ENCODE measurements at places on chromosomes 1 and 21. TPM values are rescaled to one million over a fixed set of nuclear protein-coding genes. Genes with fewer than 3 reads are reported as not detected.

MSH4 gene
- total RNA-seq: 0.72 TPM

- H3K27ac ChIP-seq: no peak overlapping the region
- no peak for DNase-seq
- H3K27me3 ChIP-seq: no peaks in the 10 kb centered on the region
- H3K36me3 ChIP-seq: no peaks in the 10 kb centered on the region
- no peaks in the 10 kb centered on the region for H3K4me1 ChIP-seq
Measured at GRCh38 chr1:81335876-81336275, 464.9 kb upstream of the ADGRL2 start.

- H3K36me3 ChIP-seq: no peaks in the 10 kb centered on the region
- no peaks in the 10 kb centered on the region for H3K4me1 ChIP-seq
- DNase-seq: no peak
Measured at GRCh38 chr1:69551476-69552324, 16.0 kb upstream of the LRRC7 start.

INAVA gene
- 0.45 TPM for total RNA-seq

KCNJ9 gene
- total RNA-seq: not detected

NPPB gene
- not detected for total RNA-seq

GRCh38 chr1:205258719-205259118 is 31.0 kb downstream of the TMCC2 start:
- H3K27me3 ChIP-seq: no peaks in the 10 kb centered on the region
- H3K27ac ChIP-seq: no peak overlapping the region
- no peaks in the 10 kb centered on the region for H3K4me1 ChIP-seq
- H3K4me3 ChIP-seq: no peak overlapping the region
- no peak for DNase-seq

DNA sequence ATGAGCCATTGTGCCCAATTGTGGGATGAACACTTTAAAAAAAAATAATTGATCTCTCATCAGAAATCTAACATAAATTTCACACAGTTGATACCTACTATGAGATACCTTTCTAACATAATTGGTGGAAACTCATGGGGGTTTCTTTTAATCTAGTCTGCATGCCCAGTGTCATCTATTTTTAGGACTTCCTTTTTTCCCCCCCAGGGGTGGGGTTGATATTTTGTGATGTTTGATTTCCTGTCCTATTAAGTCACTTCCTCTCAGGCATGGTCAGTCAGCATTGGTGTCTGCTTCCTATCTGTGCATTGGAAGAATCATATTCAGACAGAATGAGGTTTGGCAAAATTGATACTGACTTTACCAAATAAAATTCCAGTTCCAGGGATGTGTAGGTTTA is 21.5 kb downstream of the NFYC start:
- no peak overlapping the region for H3K27ac ChIP-seq
- DNase-seq: no peak
- H3K4me1 ChIP-seq: peaks cover 3% of the 10 kb centered on the region
- H3K27me3 ChIP-seq: no peaks in the 10 kb centered on the region
- no peak overlapping the region for H3K4me3 ChIP-seq

DNA sequence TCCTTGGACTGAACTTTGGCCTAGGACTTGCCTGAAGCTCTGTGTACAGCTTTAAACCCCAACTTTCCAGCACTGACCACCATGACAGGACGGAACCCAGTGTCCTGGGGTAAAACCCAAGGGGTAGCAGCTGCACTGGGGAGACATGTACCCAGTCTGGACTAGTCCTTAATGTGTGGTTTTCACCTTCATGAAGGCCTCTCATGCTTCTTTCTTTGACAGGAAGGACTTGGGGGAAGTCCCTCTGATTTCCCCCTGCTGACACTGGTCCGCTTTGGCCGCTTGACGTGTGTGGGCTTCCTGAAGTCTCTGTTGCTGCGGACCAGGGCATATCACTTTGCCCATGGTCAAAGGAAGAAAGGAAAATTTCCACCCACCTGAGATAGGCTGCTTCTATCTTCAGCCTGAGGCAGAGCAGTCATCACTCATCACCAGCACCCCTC is 66.3 kb upstream of the PRDX6 start:
- no peaks in the 10 kb centered on the region for H3K4me1 ChIP-seq
- no peak overlapping the region for H3K4me3 ChIP-seq
- H3K27ac ChIP-seq: no peak overlapping the region
- no peaks in the 10 kb centered on the region for H3K27me3 ChIP-seq

- no peaks in the 10 kb centered on the region for H3K4me1 ChIP-seq
- no peaks in the 10 kb centered on the region for H3K27me3 ChIP-seq
- no peak overlapping the region for H3K4me3 ChIP-seq
- no peak for DNase-seq
- no peak overlapping the region for H3K27ac ChIP-seq
Measured at GRCh38 chr1:157431751-157432150, 120.6 kb downstream of the FCRL5 start.

ARMH1 gene
- total RNA-seq: 1.5 TPM

DNA sequence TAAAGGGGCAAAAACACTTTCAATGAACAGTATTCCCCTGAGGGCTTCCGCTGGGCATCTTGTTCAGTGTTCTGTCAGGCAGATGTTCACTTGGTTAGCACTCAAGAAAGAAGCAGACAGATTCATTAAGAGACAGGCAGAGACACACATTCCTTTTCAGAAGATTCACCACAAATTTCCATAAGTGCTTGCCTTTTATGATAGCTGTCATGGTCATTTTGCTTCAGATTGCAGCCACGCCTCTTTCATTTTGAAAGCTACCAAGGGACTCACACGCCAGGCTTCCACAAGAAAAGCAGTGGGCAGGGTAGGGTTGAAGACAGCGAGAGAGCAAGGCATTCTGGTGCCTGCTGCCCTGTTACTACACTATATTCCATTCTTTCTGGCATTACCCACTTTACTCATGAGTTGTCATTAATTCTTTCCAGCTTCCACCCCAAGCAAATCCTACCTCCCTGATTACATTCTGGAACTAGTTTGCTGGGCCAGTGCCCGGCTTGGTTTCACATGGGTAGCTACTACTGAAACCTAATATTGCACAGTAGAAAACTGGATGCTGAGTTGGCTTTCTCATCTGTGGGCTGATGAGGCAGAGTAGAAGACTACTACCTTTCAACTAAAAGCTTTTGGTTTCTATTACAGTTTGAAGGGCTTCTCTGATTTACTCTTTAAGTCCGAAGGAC is 91.2 kb upstream of the COL24A1 start:
- no peaks in the 10 kb centered on the region for H3K27me3 ChIP-seq
- no peak overlapping the region for H3K4me3 ChIP-seq
- DNase-seq: no peak
- no peaks in the 10 kb centered on the region for H3K36me3 ChIP-seq
- no peak overlapping the region for H3K27ac ChIP-seq

DNA sequence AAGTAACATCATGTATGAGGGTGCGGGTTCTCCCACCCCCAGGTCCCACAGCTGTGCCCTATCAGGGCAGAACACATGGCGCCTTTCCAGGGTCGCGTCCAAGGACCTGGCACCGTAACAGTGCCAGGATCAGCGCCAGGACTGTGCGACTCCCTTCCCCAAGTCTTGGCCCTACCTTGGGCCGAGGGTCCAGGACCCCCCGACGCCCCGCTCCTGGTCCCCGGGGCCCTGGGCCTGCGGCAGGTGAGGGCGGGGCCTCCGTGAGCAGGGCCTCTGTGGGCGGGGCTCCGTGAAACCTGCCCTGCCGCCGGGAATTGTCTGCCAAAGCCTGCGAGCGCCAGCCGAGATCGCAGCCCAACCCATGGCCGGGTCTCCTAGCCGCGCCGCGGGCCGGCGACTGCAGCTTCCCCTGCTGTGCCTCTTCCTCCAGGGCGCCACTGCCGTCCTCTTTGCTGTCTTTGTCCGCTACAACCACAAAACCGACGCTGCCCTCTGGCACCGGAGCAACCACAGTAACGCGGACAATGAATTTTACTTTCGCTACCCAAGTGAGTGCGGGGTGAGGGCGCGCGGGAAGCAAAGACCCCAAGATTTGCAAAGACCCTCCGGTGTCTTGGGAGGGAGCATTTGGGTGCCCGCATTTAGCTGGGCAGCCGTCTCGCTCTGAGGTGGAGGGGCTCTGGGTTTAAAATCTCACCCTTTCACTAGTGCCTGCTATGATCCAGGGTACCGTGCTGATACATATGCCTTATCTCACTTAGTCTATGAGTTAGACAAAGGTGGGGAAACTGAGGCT is at the start of gene RHBG:
TSS of gene RHBG (plus strand) at position 323 of the 796 bp plus-strand sequence. CDS start at position 362, 39 bp downstream.
- no peaks in the 10 kb centered on the region for H3K36me3 ChIP-seq
- no peaks in the 10 kb centered on the region for H3K27me3 ChIP-seq
- DNase-seq: peak; percentile 63

- H3K27ac ChIP-seq: no peak overlapping the region
- no peaks in the 10 kb centered on the region for H3K4me1 ChIP-seq
- DNase-seq: no peak
- no peaks in the 10 kb centered on the region for H3K27me3 ChIP-seq
Measured at GRCh38 chr1:56235909-56236510, 343.4 kb downstream of the PLPP3 start.

DNA sequence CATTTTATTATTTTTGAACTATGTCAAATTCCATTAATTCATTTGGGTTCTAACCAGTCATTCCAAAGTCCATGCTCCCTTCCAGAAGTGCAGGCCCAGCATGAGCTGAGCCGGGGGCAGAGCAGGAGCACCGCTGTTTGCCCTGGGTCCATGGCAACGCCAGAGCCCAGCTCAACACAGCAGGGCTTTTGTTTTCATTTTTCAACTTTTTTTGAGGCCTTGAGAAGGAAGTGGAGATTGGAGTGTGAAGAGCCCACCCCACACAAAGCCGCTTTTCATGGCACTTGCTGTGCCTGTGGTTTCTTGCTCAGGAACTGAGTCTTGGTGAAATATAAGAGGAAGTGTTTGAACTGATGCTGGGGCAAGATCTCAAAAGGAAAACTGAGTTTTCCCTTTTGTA is 13.2 kb upstream of the PRMT2 start:
- H3K4me1 ChIP-seq: no peaks in the 10 kb centered on the region
- H3K4me3 ChIP-seq: no peak overlapping the region
- DNase-seq: peak; percentile 73
- H3K36me3 ChIP-seq: no peaks in the 10 kb centered on the region
- H3K27me3 ChIP-seq: no peaks in the 10 kb centered on the region

GRCh38 chr21:34132202-34132601 is 58.8 kb downstream of the MRPS6 start:
- H3K4me1 ChIP-seq: peaks cover 20% of the 10 kb centered on the region
- H3K27me3 ChIP-seq: no peaks in the 10 kb centered on the region
- H3K27ac ChIP-seq: peak overlapping the region; percentile 93
- no peak overlapping the region for H3K4me3 ChIP-seq
- no peaks in the 10 kb centered on the region for H3K36me3 ChIP-seq

DNA sequence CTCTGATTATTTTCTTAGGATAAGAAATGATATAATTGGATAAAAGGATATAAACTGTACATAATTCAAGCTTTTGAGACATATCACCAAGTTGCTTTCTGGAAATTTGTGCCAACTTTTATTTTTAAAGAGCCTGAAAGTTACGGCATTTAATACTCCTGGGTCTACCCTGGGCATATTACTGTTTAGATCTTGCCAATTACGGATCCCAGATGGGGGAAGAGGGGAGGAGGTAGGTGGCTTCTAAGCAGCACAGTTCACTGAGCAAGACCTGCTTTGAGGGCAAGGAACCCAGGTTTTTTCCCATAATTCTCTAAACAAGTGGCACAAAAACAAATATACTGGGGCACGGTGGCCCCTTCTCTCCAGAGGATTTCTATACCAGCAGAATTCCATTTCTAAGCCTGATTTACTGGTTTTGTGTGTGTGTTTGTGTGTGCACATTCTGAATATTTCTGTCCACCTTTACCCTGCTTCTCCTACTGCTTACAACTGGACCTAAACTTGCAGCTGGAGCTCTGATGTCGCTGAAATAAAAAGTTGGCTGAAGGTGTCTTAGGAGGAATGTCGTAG is 76.7 kb downstream of the LAMC2 start:
- H3K4me3 ChIP-seq: no peak overlapping the region
- H3K27ac ChIP-seq: no peak overlapping the region
- no peak for DNase-seq
- H3K36me3 ChIP-seq: no peaks in the 10 kb centered on the region

DNA sequence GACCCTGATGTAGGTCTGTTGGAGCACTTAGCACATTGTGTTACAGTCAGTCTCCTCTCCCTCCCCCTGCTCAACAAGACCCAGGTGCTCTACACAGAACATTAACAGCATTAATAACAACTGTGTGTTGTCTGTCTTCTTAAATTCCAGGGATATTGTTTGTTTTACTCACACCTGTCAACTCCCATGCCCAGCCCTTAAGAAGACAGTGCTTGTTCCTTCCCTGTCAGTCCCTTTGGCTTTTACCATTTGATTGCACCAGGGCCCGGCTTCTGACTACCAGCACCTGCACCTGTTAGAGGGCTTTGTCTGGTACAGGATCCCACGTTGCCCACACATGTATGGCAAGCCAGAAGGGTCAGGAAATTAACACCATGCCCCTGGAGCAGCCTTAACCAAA is 11.7 kb downstream of the RIMKLA start:
- DNase-seq: no peak
- H3K27ac ChIP-seq: no peak overlapping the region

GRCh38 chr1:90973897-90974798 is 47.7 kb downstream of the ZNF644 start:
- no peaks in the 10 kb centered on the region for H3K27me3 ChIP-seq
- no peak overlapping the region for H3K27ac ChIP-seq
- H3K4me3 ChIP-seq: no peak overlapping the region

GRCh38 chr1:112320058-112320457 is 76.0 kb upstream of the CTTNBP2NL start:
- H3K27me3 ChIP-seq: no peaks in the 10 kb centered on the region
- DNase-seq: no peak
- H3K4me1 ChIP-seq: peaks cover 1% of the 10 kb centered on the region
- H3K36me3 ChIP-seq: no peaks in the 10 kb centered on the region
- no peak overlapping the region for H3K4me3 ChIP-seq

- no peaks in the 10 kb centered on the region for H3K4me1 ChIP-seq
- no peak overlapping the region for H3K27ac ChIP-seq
- peak overlapping the region; percentile 65 for H3K4me3 ChIP-seq
- H3K27me3 ChIP-seq: no peaks in the 10 kb centered on the region
- H3K36me3 ChIP-seq: no peaks in the 10 kb centered on the region
Measured at GRCh38 chr1:110083866-110084226, 13.4 kb upstream of the ALX3 start.

DNA sequence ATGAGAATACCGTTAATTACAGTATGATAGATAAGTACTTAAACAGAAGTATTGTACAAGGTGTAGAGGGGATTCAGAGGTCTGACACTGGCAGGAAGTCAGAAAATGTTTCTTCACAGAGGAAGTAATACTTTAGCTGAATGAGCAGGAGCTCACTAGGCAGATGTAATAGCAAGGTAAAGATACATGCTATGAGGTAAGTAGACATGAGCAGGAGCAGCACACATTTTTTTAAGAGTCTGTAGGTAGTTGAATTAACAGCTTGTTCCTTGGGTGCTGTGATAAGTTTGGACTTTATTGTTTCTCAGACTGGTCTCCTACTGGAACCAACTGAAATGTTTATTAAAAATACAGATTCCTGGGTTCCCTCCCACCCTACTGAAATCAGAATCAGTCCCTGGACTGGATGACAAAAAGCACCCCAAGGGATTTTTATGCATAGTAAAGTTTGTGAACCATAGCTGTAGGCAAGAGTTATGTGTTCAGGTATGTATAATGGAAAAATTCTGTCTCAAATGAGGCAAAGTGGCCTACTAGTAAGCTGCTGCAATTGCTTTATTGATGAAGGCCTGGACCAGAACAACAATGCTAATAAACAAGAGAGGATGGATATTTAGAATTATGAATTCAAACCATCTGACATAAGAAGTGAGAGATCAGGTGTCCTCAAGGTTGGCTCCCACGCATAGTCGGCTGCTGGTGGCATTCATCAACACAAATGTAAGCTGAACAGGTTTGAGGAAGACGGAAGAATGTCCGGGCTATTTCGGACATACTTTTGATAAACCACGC is 902 bp downstream of the AP4B1 start:
- DNase-seq: no peak
- H3K27me3 ChIP-seq: no peaks in the 10 kb centered on the region
- H3K4me3 ChIP-seq: peak overlapping the region; percentile 44
- H3K36me3 ChIP-seq: peaks cover 1% of the 10 kb centered on the region
- H3K4me1 ChIP-seq: peaks cover 4% of the 10 kb centered on the region

Data from aorta (tissue), 5 donors.